ENCODE measurements at places on chromosomes 12 and 14.
A peak's percentile ranks its signal among the peaks of the same experiment; 100 is the strongest.

DNA sequence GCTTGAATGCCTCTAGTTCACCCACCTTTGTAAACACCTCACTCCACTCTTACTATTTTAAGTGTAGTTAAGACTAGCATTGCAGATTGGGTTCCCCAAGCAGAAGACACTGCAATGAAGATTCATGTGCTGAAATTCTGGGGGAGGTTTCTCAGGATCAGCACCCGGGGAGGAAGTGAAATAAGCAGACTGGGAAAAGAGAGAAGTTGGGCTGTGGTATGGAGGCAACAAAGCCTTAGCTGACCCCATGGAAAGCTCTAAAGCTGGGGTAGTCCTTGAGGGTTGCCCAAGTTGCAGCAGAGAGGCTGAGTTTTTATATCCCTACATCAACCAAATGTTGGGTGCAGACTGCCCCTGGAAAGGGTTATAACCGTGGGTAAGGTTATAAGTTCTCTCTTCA is 23.9 kb upstream of the IGF1 start:
- DNase-seq, result no peak

DNA sequence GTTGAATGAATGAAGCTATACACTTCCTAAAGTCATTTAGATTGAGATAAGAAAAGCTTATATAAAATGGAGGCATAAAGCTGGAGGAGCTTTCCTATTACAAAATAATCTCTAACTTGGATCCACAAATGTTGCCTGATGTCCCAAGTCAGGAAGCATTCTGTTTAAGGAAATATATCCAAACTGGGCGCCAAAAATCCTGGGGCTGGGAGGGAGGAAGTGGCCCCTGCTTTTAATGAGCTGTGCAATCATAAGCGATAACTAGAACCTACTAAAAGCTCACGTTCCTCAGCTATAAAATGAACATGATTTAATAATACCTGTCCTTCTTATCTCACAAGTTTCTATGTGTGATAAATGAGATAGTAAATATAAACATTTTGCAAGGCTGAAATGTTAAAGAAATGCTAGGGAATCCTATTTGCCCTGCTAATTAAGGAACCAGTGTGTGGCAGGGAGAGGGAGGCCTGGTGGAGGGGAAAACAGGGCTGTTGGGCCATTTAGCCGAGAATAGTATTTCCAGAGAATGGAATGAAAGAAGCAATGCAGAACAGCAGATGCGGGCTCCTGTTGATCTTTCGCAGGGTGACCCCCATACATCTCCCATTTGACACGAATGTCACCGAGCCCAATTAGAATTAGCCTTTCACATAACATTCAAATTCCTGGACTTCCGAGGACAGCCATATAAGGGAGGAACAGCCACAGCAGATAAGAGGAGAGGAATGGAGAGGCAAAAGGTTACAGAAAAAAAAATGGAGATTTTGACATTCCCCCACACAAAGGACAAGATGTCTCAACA is 25.9 kb downstream of the DUSP6 start:
- DNase-seq, result no peak

GRCh38 chr12:55955800-55956508 is 9.9 kb downstream of the PMEL start:
- DNase-seq, result no peak

DNA sequence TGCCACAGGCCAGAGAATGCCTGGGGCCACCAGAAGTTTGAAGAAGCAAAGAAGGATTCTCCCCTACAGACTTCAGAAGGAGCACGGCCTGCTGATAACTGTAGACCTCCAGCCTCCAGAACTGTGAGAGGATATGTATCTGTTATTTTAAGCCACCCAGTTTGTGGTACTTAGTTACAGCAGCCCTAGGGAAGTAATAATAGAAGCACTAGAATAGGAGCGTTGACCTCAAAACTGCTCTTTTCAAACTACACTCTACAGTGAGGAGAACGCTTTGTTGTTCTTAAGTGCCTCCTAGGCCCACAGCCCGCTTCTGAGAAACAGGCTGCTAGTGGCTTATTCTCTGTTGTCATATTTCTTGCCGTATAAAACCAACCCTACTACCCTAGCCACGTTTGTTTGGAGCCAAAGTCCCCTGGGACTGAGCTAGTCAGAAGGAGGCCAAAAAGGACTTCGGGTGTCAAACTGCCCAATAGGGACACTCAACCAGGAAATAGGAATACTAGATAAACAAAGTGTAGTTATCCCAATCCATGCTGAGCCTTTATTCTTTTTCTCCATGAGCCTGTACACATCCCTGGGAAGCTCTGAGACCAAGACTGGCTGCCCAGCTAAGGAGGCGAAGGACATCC is 38.5 kb upstream of the FRS2 start:
- no peak for DNase-seq

GRCh38 chr12:123427036-123427769 is 9.3 kb downstream of the RILPL2 start:
- peak; percentile 66 for DNase-seq

- DNase-seq, result no peak
Observed at GRCh38 chr12:76084863-76085519, 506 bp upstream of the NAP1L1 start.

DNA sequence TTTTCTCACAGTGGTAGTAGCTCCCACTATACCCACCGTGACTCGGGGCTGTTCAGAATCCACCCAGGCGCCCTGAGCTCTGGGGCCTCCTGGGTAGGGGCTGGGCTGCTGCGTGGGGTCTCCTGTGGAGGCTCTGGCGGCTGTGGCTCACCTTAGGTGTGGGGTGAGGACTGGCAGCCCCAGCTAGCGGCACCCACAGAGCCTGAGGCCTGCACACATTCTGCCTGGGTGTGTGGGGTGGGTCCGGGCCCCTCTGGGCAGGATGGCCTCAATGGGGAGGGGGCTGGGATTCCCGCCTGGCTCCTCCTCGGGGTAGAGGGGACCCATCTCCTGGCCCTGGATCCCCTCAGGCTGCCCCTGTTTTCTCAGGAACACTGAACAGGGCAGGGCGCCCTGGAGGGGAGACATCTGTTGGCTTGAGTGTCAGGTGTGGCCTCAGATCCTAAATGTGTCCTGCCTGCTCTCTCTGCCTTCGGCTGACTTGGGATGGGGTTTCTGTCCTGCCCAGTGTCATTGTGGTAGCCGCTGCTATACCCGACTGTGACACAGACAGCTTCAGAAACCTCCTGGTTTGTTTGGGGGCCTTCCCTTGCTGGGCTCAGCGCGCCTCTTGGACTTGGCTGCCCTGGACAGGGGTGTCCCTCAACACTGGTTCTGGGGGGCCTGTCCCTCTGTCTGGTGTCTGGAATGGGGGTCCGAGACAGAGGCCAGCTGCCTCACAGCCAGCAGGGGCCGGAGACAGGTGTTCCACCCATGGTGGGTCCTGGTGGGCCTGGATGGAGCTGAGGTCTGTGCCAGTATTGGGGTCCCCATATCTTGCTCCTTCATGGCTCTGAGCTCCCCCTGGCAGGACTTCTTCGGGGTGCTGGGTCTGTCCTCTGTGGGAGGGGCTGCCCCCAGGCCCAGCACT is 354.9 kb downstream of the TMEM121 start:
- no peak for DNase-seq

DNA sequence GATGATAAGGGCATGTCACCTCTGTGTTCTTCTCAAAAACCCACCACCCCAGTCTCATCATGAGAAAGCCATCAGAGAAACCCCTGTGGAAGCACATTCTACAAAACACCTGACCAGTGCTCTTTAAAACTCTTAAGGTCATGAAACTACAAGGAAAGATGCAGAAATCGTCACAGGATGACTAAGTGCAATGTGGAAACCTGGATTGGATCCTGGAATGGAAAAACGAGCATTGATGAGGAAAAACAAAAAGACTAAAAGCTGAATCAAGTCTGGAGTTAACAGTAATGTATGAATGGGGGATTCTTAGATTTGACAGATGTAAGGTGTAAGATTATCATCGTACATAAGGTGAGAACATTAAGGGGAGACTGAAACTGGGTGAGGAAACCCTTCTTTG is 211.0 kb downstream of the TBX5 start:
- DNase-seq, result no peak

DNA sequence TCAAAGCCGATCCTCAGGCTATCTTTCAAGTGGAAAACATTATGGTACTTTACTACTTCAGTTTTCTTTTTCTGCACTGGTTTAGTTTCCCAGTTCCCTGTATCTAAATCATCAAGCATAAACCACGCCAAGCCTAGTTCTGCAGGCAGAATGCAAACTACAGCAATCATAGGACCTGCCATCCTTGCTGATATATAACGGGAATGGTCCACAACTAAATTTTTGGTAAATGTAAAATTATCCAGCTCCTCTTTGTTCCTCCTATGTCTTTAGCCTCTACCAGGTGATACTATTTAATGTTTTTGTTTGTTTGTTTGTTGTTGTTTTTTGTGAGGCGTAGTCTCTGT is 19.3 kb upstream of the PALS1 start:
- DNase-seq, result no peak

DNA sequence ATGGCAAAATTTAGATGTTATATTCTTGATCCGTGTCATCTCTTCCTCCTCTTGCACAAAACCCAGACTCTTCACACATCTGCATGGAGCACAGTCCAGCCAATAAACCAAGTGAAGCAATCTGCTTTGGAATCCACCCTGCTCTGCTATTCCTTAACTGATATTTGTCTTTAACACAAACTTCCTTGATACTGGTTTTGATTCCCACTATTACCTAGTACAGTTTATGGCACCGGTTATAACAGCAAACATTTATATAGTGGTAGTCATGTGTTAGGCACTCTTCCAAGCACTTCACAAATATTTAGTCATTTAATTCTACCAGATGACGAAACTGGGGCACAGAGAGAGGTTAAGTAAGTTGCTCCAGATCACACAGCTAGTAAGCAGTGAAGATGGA is 12.5 kb downstream of the STYK1 start:
- no peak for DNase-seq

DNA sequence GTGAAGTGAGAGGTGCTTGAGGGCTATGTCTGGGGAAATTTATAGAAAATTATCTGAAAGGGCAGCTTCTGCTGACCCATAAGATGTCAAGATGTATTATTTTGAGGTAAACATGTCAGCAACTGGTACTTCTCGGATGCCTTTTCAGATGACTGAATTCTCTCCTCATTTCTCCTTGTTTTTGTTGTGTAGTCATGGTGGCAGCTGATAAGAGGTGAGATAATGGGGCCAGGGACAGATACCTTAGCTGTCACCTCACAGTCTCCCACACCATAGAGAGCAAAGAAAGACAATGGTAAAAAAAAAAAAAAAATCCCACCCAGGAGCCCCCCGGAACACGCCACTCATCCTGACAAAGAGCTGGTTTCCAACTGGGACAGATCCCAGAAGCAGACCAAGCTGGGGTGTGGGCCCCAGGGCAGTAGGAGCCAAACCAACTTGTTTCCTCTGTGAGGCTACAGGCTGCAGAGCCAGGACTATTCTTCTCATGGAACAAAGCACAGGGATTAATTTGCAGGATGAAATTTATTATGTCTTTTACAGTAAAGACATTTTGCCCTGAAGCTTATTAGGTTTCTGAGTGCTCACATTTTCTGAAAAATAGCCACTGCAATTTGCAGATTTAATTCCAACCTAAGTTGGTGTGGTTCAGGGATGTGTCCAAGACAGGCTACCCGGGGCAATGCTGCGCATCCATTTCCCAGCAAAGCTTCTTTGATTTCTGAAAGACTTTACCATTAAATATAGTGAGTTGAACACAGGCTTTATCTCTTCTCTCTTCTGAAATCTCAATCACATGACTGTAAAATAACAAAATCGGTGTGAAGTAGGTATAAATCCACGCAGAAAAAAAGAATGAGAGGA is 52.2 kb downstream of the NDUFA12 start:
- DNase-seq, result no peak

DNA sequence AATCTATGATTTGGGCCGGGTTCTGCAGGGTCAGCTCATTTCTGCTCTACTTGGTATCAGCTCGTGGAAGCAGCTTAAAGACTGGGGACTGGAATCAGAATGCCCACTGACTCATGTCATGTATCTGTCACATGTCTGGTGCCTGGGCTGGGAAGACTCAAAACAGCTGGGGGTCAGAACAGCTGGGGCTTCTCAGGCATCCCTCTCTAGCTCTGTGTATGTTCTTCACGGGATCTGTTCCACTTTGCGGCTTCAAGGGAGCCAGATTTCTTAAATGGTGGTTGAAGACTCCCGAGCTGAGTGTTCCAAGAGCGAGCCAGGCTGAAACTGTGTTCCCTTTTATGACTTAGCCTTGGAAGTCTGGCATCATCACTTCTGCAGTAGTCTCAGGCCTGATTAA is 11.9 kb downstream of the AEBP2 start:
- DNase-seq, result no peak
